T-helper 22 cell (primary cell): ENCODE measurements at places on chromosomes 5 and 9.

DNA sequence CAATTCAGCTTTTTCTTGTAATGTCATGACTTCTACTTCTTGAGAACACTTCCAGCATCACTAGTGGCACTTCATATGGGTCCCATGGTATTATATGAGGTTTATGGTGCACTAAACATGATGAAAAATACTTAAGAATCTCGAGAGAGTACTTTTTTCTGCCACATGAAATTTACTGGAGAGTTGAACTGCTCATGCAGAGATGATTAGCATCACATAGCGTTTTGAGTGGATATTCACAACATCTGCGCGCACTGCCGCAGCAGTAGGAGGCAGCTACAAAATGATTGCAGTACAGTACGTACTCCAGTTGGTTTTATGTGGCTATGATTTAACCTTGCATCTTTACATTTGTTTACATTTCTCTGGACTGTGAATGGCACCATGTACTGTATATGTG is 14.7 kb downstream of the RAD1 start:
- no peak for DNase-seq

DNA sequence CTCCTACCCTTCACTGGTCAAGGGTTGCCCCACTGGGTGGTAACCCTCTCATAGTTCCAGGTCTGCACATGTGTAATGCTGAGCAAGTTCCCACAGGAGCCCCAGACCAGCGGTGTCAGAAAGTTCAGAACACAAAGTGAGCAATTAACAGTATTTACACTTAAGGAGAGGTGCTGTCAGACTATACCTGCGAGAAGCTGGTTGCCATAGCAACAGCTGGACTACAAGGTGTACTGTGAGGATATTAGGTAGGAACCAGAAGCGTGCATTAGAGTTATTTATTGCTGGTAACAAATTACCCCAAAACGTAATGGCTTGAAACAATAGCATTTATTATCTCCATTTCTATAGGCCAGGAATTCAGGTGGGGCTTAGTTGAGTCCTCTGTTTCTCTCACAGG is 317.0 kb upstream of the RPS23 start:
- DNase-seq, result no peak

GRCh38 chr5:10306806-10307205 is 896 bp downstream of the CMBL start:
- DNase-seq, result no peak

DNA sequence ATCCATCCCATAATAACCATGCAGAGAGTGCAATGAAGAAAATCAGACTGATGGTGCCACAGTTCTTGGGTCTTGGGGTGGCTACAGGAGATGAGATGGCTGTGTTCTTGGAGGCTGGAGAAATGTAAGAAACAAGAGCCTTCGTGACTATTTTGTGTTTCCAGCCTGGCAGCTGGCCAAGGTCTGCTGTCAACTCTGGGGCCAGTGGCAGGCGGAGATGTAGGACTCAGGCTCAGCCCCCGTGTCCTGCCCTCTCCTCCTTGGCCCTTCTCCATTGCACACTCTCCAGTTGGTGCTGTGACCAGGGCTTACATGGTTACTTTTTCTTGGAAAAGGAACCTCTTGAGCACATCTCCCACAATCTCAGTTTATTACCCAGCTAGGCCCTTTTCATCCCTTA is 235.4 kb downstream of the DMRT2 start:
- no peak for DNase-seq

DNA sequence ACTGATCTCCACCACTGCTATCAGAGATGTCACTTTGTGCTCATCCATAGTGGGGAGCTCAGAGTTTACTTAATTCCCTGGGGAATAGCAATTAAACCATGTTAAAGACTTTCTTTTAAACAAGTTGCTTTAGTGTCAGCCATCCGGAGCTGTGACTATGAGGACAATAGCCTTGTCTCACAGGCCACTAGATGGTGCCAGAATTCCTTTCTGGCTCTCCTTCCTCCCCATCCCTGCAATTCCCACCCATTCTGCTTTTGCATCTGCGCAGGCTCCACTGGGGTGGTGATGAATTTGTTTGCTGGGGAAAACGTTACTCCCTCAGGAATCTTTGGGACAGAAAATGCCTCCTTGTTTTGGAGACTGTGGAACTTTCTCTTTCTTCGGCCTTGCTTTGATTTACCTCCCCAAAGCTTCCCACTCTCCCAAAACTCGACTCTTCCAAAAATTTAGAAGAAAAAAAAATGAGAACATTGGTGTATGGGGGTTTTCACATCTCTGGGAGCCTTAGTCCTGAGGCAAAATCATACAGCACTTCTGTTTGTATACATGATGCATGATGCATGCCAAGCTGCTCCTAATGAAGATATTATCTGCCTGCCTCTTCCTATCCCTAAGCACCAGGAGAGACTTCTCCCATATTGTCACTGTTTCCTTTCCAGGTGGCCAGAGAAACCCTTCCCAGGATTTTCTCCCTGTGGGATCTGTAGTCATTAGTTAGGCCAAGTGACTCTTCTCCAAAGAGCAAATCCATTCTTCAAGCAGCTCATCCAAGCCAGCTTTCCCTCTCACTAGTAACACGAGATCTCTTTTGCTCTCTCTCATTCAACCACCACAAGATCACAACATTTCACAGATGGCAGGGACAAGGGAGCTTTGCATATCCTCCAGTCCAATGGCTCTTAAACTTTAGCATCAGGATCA is 466.1 kb downstream of the TLR4 start:
- DNase-seq, result no peak

DNA sequence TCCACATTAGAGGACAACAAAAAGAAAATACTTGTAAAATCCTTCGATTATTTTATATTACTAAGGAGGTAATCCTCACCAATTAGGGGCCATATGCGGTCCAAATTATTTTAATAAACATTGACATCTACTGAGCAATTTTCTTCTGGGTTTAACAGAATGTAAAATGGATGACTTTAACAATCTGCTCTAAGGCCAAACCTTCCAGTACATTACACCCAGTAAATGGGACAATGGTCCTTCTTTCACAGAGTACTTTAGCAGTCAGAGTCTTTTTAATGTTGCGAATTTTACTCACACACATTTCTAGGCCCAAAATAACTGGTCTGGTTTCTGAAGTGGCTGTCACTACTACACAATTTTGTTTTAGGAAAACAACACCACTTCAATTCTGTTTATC is 106.9 kb downstream of the TTC39B start:
- no peak for DNase-seq

DNA sequence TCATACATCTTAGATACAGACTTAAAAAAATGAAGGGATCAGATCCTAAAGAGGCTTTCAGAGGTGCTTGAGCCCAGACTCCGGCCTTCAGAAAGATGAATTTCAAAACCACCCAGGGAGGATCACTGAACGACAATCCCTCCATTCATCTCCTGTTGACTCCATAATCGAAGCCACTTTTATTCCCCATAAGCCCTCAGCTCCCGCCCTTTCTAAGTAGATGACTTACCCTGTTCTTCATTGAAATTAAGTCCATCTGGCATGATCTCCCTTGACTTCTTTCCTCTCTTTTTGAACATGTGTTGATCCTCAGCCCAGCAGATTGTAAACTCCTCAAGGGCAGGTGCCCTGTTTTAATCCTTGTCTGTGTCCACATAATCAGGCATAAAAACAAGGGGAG is 50.8 kb upstream of the ASTN2 start:
- DNase-seq, result no peak

GRCh38 chr5:141882594-141883183 is 4.5 kb upstream of the PCDH1 start:
- no peak for DNase-seq

- DNase-seq, result no peak
These were observed 200.4 kb downstream of the LRRC70 start for GRCh38 chr5:62779010-62779422.

GRCh38 chr9:91289244-91289643 is 72.5 kb downstream of the AUH start:
- DNase-seq, result no peak
